ENCODE measurements at places on chromosomes 7 and 10. TPM values are rescaled to one million over a fixed set of nuclear protein-coding genes. Genes with fewer than 3 reads are reported as not detected.

CHST3 gene
- 52.9 TPM for total RNA-seq

RPS24 gene
- total RNA-seq: 814 TPM

CRYGN gene
- total RNA-seq: 0.16 TPM

DRGX gene
- total RNA-seq: not detected

OLAH gene
- total RNA-seq: not detected

NCF1 gene
- total RNA-seq: not detected
